ENCODE measurements at places on chromosomes 12 and 14. TPM values are rescaled to one million over a fixed set of nuclear protein-coding genes. Genes with fewer than 3 reads are reported as not detected.
A peak's percentile ranks its signal among the peaks of the same experiment; 100 is the strongest.

- DNase-seq = no peak
Observed at GRCh38 chr12:83335748-83336147, 649.0 kb downstream of the TMTC2 start.

DNA sequence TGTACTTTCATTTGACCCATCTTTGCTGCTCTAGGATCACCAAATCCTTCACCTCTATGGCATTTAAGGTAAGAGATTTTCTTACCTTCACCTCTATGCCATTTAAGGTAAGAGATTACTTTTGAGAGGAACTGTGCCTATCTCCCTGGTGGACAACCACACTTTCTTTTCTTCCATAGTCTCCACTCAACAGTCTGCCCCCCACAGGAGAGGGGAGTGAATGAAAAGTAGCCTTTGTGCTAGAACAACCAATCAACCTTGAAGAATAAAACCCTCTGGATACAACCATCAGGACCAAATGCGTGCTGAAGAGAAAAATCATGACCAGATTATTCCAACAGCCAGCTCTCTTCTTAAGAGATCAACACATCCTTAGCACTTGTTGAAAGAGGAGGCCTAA is 258.6 kb upstream of the TMPO start:
- DNase-seq = no peak

MYO1A gene
- under 0.01 TPM for total RNA-seq

WASHC3 gene
- 75.1 TPM for total RNA-seq

PPP1R12A gene
- total RNA-seq = 207 TPM

SIX4 gene
- 8.7 TPM for total RNA-seq

CD4 gene
- total RNA-seq = 1.9 TPM

DNA sequence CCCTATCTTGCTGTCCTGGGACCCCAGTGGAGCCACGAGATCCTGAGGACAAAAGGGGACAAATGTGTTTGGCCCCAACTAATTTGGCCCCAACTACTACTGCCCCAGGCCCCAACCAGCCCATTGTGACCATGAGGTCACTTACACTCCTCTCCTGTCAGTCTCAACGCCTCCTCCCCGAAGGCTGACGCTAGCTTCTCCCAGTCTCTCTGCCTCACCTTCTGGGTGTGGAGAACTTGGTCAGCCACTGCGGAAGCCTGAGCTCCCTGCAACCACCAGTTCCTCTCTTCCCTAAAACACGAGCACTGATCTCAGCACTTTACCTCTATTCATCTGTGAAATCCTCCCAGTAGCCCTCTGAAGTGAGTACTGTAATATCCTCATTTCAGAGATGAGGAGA is 13.3 kb downstream of the FAM181A start:
- DNase-seq = no peak

- DNase-seq = no peak
Observed at GRCh38 chr12:24231298-24231697, 281.8 kb upstream of the SOX5 start.

DNA sequence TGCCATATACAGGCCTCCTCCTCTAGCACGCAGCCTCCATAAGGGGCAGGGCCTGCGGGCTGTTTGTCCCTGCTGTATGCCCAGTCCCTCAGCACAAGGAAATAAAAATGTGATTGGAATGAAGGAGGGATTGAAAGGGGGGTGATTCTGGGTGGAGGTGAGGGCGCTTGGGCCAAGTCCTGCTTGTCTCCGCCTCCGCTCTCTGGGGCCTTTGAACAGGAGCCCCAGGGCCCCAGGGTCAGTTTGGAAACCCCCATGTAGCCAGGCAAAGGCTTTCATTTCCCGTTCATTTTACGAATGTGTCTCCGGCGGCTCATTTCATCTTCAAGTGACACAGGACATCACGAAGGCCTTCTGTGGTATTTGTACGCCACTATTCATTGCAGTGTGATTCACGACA is 4.5 kb upstream of the CACNA2D4 start:
- DNase-seq = no peak

NEMF gene
- total RNA-seq = 72.5 TPM

GRCh38 chr12:52278575-52279421 is 4.4 kb downstream of the KRT86 start:
- DNase-seq = peak; percentile 71

DNA sequence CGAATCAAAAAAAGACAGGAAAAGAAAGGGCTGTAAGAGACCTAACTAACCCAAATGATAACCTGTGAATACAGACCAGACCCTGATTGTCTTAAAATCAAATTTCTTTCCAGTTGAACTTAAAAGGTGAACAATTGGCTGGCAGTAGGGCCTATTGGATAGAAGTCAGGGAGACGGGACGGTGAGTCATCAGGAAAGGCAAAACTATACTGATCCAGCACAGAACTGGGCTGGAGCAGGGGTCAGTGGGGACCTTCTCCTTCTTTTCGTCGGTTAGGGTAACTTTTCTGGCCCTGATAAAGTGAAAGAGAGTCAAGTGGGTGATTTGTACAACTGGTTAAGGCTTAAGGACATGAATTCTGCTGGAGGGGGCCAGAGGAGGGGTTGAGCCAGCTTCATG is 84.9 kb upstream of the OTX2 start:
- no peak for DNase-seq

INHBC gene
- total RNA-seq = not detected

DNA sequence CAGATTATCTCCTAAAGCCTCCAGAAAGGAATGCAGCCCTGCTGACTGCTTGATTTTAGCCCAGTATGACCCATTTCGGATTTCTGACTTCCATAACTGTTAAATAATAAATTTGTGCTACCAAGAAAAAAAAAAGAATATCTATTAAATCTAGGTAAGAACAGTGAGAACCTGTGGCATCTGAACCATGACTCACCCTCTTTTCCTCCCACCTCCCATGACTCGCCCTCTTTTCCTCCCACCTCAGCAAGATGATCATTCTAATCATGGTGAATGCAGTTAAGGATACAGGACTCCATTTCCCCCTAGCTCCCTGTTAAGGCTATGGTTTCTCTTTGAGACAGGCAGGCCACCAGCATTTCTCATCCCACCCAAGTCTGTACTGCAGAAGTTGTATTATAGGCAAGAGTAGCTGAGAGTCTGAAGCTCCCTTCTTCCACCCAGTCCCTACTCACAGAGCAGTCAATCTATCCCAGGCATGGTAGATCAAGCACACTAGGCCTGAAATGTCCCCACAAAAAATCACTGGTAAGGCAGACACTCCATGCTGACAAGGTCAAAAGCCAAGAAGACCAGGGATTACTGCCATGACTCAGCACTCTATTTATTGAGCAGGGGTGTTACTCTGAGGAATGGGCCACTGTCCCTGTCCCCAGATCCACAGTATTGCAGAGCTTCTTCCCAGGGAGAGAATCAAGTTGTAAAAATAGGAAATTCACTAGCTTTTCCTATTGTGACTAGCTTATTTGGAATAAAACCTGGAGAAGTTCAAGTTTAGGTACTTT is 188.9 kb downstream of the ADAMTS20 start:
- DNase-seq = no peak

DNA sequence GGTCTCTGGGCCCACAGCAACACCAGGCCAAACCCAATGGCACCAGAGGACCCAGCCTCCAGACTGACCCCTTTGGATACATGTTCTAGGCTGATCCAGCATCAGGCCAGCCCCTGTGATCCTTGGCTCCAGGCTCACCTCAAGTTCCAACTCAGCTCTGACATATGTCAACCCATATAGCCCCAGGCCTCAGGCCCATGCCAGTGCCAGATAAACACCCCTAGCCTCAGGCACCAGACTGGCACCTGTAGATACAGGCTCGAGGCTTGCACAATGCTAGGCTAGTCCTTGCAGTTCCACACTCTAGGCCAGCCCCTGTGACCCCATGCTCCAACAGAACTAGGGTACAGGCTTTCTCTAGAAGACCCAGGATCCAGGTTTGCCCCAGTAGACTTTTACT is 287.5 kb downstream of the KCNC2 start:
- no peak for DNase-seq

GRCh38 chr14:30853946-30854345 is 20.4 kb upstream of the COCH start:
- DNase-seq = no peak

GRCh38 chr12:83172866-83173649 is 486.4 kb downstream of the TMTC2 start:
- no peak for DNase-seq

DNA sequence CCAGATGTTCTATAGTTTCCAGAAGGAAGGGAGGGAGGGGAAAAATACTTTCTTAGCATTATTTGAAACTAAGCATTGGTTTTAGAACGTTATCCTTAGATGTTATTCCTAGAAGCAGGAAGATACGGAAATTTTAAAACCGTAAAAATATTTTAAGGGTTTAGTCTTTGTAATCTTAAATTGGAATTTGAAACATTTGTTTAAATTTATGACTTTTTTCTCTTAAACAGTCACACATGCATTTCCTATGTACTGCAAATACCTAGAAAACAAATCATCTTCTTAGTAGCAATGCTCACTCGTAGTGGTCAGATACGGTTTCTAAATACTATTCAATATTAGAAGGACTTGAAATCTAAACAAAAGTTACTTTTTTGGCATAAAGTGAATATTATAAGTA is 282.0 kb downstream of the ERC1 start:
- DNase-seq = no peak

MMP17 gene
- total RNA-seq = 8.6 TPM

- DNase-seq = peak; percentile 27
Observed at GRCh38 chr14:37594971-37595808, at the start of the genes FOXA1 and TTC6. FOXA1 (minus strand) TSS chr14:37595249; CDS start chr14:37594972, 277 bp downstream. TTC6 (plus strand) TSS chr14:37595629; CDS start chr14:37622065, 26,436 bp downstream.

DNA sequence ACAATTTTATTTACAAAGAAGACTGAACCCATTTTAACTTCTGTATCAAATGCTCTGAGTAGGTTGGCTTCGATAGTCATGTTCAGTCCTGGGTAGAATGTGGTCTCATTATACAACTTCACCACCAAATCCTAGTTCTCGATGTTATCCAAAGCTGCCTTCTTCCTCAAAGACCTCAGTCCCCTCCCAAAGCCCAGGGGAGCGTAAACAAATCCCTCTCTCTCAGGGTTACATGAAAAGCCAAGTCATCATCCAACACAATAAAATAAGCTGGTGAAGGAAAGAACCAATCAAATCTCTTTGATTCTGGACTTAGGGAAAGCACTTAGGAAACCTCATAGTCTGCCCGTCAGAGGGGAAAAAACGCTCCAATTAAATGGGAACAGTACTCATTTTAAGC is 9.1 kb downstream of the PTCSC3 start:
- DNase-seq = no peak

DNA sequence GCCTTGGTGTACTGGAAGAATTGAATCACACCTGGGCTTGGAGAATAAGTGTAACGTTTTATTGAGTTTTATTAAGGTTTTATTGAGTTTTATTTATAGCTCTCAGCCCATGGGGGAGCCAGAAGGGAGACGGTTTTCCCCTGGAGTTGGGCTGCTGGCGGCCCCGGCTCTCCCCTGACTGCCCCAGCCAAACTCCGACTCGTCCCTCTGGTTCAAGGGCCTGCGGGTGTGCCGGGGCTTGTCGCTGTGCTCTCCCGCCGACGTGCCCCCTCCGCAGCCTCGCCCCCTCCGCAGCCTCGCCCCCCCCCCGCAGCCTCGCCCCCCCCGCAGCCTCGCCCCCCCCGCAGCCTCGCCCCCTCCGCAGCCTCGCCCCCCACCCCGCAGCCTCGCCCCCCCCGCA is 326.1 kb upstream of the RTL1 start:
- DNase-seq = no peak

- DNase-seq = no peak
Observed at GRCh38 chr14:104558231-104559027, 21.1 kb upstream of the C14orf180 start.

TSPAN19 gene
- total RNA-seq = not detected

- no peak for DNase-seq
Observed at GRCh38 chr12:130715150-130715997, 725 bp downstream of the RIMBP2 start.

LALBA gene
- total RNA-seq = not detected

CIPC gene
- 23.7 TPM for total RNA-seq

DNA sequence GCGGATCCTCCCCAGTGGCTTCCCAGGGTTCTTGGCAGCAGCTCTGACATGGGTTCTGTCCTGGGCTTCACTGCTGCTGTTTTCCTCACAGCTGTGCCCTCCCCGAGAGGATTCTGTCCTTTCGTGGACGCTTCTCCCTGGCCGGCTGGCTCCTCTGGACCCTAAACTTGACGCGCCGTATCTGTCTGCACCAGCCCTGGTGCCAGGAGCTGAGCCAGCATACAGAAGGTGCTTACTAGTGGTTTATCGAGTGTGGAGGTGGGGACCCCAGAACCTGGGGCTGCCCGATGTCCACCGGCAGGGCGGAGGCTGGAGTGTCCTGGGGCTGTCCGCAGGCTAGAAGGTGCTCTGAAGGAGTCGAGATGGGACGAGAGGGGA is 17.2 kb downstream of the FBRSL1 start:
- DNase-seq = no peak

GRCh38 chr12:56833780-56834179 is 70.7 kb downstream of the HSD17B6 start:
- peak; percentile 3 for DNase-seq

GRCh38 chr12:31324845-31325523 is 966 bp downstream of the SINHCAF start:
- peak; percentile 58 for DNase-seq

DNA sequence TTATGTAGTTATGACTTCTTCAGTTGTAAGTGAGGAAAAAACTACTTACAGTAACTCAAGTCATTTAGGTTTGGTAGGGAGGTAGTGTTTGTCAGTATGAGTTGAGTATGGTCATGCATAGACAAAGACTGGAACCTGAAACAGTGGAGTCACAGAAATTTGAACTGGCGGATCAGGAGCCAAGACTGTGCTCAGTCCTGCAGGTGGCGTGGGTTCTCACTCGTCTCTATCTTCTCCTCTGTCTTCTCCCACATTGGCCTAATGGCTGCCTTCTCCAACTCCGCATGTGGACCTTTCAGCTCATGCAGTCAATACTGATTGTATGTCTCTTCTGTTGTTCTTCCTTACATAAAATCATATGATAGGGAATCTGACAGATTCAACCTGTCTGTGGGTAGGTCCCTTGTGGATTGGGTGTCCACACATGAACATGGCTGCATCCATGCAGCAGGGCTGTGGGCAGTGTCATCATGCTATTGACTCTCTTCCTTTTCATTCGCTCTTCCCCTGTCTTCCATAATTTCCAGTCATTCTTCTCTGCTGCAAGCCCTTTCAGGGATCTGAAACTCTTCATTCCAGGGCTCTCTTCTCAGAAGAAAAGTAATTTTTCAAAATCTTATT is 78.8 kb upstream of the NEDD1 start:
- no peak for DNase-seq

DNA sequence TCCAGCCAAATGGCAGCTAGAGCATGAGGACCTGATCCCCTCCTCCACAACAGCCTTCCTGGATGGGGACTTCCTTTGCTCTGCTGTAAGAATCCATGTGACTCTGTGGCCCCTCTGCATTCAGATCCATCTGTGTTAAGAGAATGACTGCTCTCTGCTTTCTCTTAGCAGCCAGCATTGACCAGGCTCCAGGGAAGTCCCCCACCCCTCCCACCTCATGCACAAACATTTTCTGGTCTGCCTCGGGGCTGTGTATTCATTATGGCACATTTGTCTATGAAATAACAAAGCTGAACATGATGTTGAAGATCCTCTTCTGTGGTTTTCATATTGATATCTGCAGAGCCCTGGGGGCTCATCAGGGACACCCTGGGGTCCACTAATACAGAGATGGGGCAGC is 201.7 kb downstream of the NUAK1 start:
- no peak for DNase-seq

GRCh38 chr14:98903371-98903770 is 368.6 kb downstream of the BCL11B start:
- DNase-seq = no peak
